ENCODE measurements at places on chromosomes 7 and 10.
A peak's percentile ranks its signal among the peaks of the same experiment; 100 is the strongest.

- no peak for DNase-seq
These were observed 1.5 kb upstream of the SKIDA1 start for GRCh38 chr10:21526860-21527597.

GRCh38 chr7:74449809-74450397, 3.8 kb upstream of the GTF2IRD1 start:
- DNase-seq, result peak; percentile 77

GRCh38 chr7:12648704-12649261, 38.6 kb upstream of the ARL4A start:
- no peak for DNase-seq

- DNase-seq, result no peak
These were observed 1.9 kb downstream of the CYP26A1 start for GRCh38 chr10:93075369-93076221.

DNA sequence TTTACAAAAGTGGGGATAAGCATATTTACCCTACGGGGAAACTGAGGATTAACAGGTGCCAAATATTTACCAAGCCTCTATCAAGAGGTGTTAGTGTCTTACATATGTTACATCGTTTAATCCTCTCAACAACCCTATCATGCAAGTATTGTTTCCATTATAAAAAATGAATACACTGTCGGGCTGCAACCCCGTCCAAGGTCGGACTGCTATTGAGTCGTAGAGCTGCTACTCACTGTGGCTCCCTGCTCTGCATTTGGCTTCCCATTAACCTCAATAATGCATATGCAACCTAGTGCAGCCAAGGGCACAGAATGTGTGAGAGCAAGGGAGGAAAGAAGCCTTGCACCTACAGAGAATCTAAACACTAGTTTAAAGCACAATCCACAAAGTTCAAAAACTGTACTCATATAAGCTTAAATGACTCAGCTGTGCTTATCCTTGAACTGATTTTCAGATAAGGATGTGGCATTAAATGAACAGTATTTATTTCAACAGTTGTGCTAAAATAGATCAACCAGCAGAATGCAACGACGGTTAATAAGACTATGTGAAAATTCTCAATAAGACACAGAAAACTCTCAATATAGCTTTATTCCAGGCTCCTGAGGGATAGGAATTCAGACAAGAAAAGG, 49.9 kb downstream of the UBE2H start:
- peak; percentile 10 for DNase-seq

- DNase-seq, result no peak
These were observed 201.9 kb downstream of the INHBA start for GRCh38 chr7:41501006-41501405.

- DNase-seq, result no peak
These were observed 1092.4 kb downstream of the LRMDA start for GRCh38 chr10:76523791-76524351.

DNA sequence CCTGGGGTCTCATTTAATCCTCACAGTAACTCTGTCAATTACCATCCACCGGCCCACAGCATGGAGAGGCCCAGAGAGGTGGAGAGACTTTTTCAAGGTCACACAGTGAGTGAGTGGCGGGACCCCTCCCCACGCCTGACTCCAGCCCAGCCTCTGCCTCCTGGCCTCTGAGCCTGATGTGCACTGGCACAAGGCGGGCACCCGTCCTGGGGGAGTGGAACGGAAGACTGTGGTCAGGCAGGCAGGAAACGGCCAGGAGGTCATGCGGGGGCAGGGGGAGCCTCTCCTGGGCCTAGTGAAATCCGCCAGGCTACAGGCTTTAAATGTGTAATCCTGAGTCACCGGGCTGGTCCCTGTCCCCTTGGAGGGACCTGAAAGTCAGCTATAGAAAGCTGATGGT, 32.2 kb downstream of the ZCCHC24 start:
- DNase-seq, result no peak

GRCh38 chr10:122993797-122994336, 13.7 kb downstream of the PSTK start:
- DNase-seq, result no peak
